ENCODE measurements at places on chromosomes 4 and X.

DNA sequence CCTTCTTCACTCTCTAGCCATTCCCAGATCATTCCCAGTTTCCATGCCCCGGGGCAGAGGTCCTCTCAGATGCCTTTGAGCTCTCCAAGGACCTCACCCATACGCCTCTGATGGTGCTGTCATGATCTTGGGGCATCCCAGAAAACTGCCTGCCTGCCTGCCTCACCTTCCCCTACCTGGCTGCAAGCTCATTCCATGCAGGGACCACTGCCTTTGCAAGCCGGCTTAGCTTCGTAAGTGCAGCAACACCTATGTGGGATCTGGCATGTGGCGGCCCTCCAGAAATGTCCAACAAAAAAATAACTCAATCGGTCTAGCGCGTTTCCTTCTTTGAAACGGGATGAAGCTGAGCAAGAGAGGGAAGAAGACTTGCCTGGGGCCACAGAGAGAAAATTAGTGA lies 53.0 kb downstream of the C4orf50 start:
- no peak for DNase-seq

- DNase-seq = no peak
Measured at GRCh38 chr4:83209419-83209818, 75.2 kb downstream of the COQ2 start.

DNA sequence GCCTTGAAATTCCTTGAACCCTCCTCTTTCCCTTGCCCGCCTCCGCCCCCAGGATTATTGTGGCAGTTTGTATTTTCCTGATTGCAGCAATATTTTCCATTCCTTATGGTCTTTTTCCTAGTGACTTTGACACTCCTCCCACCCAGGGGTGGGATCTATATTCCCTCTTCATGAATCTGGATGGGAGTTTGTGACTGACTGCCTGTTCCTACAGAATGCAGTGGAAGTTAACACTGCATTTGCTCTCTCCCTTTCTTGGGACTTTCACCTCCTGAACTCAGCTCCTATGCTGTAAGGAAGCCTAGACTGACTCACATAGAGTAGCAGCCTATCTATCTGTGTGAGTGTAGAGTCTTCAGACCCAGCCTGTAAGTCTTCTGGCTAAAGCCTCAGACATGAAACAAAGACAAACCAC lies 2.2 kb downstream of the FUNDC2 start:
- DNase-seq = no peak

DNA sequence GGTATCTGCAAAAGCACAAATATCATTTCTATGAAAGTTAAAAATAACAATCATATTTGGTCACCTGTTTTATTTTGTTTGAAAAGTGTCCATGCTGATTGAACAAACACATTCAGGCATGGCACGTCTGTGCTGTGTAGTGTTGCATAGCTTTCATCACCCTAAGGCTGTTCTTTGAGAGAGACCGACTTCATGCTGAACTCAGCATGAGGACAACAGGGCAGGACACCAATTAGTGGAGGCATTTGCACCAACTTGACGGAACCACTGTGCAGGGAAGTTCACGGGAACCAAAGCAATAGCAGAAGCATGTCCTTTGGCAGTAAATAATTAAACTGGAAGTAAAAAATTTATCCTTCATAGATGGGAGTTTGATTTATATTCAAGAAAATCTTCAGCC lies 158.4 kb upstream of the SLC7A11 start:
- no peak for DNase-seq

GRCh38 chr4:139528377-139529005 lies 27.5 kb downstream of the SETD7 start:
- DNase-seq = no peak

- DNase-seq = no peak
Measured at GRCh38 chrX:150438165-150438564, 75.0 kb downstream of the MAMLD1 start.

DNA sequence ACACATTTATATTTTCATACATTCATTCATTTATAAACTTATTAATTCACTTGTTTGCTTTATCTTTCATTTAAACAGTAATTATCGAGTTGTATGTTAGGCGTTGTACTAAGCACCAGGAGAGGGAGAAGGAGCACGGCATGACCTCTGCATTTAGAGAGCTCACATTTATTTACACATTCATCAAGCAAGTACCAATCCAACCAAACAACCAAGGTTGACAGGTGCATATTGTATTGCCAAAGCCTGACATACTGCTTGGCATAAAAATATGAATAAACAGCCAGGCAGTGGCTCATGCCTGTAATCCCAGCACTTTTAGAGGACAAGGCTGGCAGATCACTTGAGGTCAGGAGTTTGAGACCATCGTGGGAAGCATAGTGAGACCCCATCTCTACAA lies 37.0 kb upstream of the CLNK start:
- DNase-seq = no peak

- no peak for DNase-seq
Measured at GRCh38 chr4:30265716-30266115, 454.5 kb upstream of the PCDH7 start.
